NCI-H1092 (cell line): ENCODE measurements at places on chromosomes 1 and 21.
A peak's percentile ranks its signal among the peaks of the same experiment; 100 is the strongest.

DNA sequence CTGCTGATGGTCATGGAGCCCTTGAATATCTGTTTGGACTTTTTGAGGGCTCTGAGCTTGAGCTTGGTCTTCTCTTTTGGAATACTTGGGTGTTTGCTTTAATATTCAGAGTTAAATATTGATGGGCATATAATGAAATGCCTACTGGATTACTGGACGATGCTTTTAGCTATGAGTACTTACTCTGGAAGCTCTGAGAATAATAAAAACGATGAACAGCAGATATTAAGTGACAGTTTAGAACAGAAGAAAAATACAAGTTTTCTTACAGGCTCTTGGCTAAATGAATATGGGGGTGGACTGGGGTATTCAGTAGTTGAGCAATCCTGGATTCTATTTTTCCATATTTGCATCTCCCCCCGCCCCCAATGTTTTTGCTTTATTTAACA is 20.7 kb downstream of the GALNT2 start:
- no peak for DNase-seq

GRCh38 chr1:209646558-209646957 is 5.7 kb downstream of the LAMB3 start:
- no peak for DNase-seq

DNA sequence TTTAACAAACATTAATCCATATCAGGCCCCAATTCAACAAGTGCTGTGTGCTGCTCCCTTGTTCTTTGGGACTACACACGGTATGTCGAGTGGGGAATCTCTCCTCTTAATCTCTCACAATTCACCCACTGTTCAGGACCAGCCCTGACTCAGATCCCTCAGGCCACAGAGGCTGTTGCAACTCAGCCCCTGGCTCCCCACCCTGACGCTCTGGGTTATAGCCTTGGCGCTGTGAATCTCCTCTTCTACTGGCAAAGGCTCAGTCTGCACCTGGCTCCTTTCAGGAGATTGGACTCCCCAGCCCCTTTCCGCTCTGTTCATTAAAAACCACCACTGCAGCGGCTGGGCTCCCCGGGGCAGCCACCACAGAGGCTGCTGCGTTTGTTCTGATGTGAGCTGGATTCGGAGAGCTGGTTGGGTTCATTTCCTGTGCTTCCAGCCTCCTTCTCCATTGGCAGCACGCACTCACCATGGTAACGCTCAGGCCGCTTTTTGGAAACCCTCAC is 13.0 kb downstream of the CAPN8 start:
- peak; percentile 69 for DNase-seq

- DNase-seq = no peak
Observed at GRCh38 chr1:65799601-65800000, 6.9 kb downstream of the PDE4B start.

- no peak for DNase-seq
Observed at GRCh38 chr1:220483700-220484099, 44.2 kb upstream of the MARK1 start.

- DNase-seq = no peak
Observed at GRCh38 chr1:28412731-28413130, 43.2 kb downstream of the PHACTR4 start.

- no peak for DNase-seq
Observed at GRCh38 chr1:183870351-183871077, 65.6 kb downstream of the RGL1 start.

GRCh38 chr21:36786186-36786585 is 87.3 kb downstream of the SIM2 start:
- DNase-seq = no peak

DNA sequence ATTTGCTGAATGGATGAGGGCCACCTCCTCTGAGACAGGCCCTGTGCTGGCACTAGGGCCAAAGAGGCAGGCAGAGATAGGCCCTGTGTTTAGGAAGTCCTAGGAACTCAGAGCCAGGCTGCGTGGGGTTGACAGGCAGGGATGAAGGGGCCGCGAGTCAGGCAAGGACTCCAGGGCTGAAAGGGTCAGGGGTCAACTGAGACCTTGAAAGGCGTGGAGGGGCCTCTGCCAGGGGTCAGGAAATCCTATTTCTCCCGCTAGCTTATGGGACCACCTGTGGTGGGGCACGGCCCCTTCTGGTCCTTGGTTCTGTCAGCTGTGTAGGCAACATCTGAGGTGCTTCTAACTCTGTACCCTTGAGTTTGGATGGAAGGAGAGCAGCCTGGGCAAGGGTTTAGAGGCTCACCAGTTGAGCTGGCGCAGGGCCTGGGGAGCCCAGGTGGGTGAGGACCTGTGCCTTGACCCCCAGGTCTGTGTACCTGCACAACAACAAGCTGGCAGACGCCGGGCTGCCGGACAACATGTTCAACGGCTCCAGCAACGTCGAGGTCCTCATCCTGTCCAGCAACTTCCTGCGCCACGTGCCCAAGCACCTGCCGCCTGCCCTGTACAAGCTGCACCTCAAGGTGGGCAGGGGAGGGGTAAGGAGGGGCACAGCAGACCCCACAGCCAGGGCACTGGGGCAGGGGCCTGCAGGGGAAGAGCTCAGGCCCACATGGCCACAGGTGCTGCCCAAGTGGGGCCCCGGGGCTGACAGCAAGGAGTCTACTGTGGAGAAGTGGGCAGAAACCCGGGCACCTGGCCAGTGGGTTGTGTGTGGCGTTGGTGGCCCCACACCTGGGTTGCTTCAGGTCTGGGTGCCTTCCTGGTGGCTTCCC is 14.9 kb downstream of the PODN start:
- DNase-seq = no peak

DNA sequence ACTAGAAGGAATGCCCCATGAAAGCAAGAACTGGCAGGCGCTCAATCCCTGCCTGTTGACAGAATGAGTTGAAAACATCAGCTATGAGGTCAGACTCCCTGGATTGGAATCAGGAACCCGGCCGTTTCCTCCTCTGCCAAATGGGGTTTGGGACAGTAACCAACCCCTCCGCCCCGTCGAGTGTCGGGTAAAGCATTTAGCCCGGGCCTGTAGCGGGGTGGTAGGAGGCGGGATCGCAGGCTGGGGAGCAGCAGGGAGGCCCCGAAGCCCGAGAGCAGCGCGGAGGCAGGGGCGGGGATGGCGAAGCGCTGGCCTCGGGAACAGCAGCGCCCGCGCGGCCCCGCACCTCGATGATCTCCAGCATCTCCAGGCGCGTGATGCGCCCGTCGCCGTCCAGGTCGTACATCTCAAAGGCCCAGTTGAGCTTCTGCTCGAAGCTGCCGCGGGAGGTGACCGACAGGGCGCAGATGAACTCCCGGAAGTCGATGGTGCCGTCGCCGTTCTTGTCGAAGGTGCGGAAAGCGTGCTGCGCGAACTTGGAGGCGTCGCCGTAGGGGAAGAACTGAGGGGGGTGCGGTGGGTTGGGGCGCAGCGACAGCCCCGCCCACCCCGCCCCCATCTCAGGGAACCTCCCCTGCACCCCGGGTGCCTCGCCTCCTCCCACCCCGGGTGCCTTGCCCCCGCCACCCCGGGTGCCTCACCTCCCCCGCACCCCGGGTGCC is 7.5 kb downstream of the HPCAL4 start:
- no peak for DNase-seq

DNA sequence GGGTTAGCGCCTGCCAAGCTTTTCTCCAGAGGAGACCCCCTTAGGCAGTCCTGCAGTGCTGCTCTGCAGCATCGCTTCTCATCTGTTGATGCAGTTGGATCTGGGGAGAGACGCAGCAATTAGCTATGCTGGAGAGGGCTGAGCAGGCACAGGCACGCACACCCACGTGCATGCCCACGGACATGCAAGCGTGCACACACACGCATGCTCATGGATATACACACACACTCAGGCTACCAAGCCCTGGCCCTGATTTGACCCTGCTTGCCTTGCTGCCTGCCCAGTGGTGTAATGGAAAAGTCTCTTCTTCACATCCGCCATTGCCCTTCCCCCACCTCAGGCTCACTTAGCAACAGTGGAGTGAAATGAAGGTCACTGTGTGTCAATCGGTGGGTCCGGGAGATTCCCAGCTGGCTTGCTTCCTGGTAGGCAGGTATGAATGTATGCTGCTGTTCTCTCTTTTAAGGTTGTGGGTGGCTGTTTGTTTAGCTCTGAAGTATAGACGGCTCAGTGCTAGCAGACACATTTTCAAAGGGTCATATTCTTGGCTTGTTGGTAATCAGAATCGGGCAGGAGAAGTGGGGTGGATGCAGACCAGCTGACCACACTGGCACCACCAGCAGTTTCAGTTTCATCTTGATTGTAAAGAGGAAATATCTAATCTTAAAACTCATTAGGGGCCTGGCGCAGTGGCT is 9.5 kb downstream of the ATP1B1 start:
- no peak for DNase-seq

- no peak for DNase-seq
Observed at GRCh38 chr1:57041901-57042300, 76.1 kb upstream of the C8B start.

DNA sequence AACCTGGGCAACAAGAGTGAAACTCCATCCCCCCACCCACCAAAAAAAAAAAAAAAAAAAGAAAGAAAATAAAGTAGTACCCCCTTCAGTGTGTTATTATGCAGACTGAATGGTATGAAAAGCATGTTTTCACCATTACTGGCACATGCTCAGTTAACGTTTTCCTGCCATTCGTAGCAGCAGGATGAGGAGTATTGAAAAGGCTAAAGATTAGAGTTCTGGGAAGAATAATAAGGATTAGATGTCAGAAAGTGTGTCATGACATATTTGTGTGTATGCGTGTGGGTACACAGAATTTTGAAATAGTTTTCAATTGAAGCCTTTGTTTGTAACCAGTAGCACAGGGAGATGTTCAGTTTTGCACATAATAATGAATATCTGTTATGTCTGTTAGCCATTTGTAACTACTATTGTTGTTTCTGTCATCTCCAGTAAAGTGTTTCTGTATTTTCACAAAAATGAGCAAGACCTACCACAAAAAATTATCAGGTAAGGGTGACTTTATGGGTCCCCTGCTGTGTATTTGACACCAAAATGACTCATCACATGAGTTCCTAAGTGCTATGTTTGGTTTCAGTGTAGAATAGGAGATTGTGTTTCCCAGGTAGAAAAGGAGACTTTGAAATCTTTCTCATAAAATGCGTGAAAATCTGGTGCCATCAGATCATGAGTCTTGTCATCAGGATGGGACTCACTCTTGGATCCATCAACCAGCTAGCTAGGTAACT is 358.9 kb downstream of the DISC1 start:
- DNase-seq = no peak

DNA sequence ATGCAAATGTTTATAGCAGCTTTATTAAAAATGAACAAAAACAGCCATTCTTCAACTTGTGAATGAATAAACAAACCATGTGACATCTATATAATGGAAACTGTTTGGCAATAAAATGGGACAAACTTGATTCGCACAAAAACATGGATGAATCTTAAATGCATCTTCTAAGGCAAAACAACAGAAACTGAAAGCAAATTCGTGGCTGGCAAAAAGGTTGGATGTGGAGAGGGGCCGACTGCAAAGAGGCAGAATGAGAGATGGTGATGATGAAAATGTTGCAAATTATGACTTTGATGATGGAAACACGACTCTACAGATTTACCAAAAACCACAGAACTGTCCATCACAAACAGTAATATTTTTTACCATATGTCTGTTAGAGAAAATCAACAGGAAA is 327.0 kb upstream of the NR5A2 start:
- DNase-seq = no peak

DNA sequence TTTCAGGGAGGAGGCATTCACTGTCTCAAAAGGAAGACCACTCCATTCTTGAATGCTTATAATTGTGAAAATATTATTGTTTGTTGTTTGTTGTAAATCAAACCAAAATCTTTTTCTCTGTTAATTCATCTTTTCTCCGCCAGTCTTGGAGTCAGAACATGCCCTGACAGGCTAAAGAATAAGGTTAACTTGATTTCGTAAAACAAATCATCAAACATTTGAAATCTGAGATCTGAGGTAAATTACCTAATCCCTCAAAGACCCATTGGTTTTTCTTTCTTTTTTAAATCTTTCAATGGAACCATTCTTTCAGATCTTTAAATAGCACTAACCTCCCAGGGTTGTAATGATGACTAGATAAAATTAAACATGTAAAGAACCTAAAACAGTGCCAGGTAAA is 430.1 kb upstream of the PTBP2 start:
- DNase-seq = no peak

DNA sequence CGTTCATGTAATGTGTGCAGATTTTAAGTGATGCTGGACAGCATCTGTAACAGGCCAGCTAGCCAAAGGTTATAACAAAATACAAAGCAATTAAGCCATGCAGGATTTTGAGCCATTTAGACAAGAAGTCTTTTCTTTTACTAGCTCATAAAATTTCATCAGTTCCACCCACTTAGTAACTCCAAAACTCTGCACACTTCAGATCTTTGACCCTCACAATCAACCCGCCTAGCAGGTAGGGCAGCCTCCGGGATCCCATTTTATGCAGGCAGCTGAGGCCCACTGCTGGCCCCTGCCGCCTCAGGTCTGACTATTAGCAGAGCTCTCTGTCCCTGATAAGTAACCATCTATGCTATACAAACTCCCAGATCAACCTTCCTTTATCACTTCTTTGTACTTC is 9.2 kb downstream of the LBR start:
- DNase-seq = no peak
